ENCODE measurements at places on chromosomes 2 and 18.
A peak's percentile ranks its signal among the peaks of the same experiment; 100 is the strongest.

- DNase-seq = no peak
Measured at GRCh38 chr18:44876024-44876423, 195.3 kb downstream of the SETBP1 start.

DNA sequence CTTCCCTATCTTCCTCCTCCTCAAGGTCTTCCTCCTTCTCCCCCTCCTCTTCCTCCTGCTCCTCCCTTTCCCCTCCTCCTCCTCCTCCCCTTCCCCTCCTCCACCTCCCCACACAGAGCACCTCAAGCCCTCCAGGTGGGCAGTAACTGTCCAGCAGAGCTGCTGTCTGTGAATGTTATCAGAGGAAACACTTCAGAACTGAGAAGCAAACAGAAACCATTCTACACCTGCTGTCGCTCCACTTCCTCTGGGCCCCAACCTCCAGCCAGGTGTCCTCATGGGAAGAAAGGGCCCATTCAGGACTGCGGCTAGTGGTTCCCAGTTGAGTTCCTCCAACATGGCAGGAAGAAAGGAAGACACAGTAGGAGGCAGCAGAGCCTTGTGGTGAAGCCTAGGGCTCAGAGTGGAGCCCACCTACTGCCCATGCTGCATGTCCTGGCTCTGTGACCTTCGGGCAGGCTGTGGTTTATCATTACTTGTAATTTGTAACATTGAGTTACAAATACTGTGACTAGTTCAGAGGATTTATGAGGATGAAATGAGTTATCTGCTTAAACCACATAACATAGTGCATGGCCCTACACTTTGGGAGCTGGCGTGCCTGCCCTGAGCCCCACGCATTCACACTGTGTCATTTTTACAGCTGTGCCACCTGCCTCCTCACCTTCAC is 165.9 kb upstream of the ID2 start:
- no peak for DNase-seq

GRCh38 chr2:135744760-135745314 is 3.2 kb downstream of the UBXN4 start:
- DNase-seq = no peak

- no peak for DNase-seq
Measured at GRCh38 chr2:99688699-99689098, 198.9 kb upstream of the REV1 start.

DNA sequence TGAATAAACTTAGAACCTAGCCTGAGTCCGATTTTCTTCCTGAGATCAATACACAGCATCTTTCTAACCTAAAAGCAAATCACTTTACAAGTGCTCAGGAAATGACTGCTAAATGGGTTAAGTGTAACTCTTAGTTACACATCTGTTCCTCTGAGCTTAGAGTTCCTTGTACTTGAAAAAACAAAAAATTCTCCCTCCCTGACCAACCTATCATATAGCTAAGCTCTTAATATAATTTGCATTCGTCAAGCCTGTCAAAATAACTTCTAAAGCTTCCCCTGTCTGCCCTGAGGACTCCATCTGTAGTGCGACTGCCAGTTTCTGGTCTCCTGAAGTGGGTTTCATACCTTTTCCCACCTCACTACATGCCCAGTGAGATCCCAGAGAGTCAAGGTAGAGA is 190.4 kb downstream of the NCK2 start:
- no peak for DNase-seq

- DNase-seq = no peak
Measured at GRCh38 chr2:111037128-111037527, 83.6 kb upstream of the BCL2L11 start.

GRCh38 chr18:32072321-32072720 is 19.4 kb upstream of the RNF138 start:
- DNase-seq = no peak

DNA sequence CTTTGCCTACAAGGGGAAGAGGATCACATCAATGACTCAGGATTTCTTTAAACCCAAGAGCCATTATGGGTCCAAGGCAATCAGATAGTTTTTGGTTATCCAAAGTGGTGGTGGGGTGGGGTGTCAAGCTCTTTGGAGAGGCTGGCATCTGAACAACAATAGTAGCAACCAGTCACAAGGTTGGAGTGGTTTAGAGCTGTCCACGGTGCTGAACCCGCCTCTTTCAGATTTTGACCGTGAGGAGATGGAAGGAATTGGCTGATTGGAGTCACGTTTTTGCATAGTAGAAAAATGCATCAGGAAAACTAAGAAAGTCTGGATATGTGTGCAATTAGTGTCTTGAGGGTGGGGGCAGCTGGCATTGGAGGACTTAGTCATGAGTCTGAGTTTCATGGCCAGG is 159.9 kb downstream of the LOXHD1 start:
- DNase-seq = no peak

DNA sequence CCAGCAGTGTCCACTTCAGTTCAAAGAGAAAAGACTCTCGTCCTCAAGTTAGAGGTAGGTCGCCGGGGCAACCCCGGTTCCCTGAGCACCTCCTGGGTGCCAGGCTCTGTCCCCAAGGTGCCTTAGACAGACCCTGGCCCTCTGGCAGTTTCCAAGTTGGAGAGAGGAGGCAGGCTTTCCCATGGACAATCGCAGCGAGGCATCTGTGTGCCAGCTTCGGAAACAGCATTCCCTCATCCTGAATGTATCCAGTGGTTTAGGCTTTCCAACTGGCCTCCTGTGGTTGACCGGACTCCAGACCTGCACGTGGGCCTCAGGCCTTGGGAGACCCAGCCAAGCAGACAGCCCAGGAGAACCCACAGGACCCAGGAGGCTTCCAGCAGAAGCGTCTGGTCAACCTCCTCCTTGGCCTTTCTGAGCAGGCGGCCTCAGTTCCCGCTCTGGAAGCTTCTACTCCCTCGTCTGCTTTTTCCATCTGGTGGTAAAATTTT is 70.3 kb downstream of the KCNF1 start:
- no peak for DNase-seq

GRCh38 chr18:2893676-2894075 is 46.9 kb downstream of the EMILIN2 start:
- no peak for DNase-seq

DNA sequence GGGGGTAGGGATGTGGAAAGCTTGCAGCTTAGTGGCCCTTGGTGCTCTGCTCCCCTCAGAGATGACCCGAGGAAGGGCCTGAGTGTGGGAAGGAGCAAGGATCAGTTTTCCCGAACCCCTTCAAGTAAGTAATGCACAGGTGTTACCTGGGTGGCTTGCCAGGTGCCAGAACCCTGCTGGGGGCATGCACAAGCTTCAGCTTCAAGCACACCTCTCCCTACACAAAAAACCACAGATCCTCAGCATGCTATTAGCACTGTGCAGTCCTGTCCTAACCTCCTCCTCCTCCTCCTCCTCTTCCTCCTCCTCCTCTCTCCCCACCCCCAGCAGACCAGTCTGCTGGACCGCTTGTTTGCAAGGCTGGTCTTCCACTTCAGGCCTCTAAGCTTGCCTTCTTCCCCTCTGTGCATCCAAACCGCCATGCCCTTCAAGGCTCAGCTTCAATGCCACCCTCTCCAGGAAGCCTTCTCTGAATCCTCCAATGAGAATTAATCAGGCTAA is 114.8 kb downstream of the ACAA2 start:
- no peak for DNase-seq

GRCh38 chr2:39175026-39175812 is 54.4 kb upstream of the SOS1 start:
- no peak for DNase-seq

DNA sequence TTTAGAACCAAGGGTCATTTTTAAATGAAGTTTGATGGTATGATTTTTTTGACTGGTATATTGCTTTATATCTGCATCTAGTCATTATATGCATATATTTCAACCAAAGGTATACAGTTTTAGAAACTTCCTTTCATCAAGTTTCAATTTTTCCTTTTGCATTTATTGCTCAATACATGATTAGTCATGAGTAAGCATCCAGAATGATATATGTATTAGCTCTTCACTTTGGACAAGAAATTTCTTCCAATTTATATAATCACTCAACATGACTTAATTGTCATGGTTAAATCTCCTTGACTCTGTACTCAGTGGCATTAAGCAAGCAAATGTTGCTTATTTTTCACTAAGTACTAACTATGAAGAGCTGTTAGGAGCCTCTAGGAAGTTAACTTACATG is 123.6 kb downstream of the PLCL1 start:
- DNase-seq = no peak

DNA sequence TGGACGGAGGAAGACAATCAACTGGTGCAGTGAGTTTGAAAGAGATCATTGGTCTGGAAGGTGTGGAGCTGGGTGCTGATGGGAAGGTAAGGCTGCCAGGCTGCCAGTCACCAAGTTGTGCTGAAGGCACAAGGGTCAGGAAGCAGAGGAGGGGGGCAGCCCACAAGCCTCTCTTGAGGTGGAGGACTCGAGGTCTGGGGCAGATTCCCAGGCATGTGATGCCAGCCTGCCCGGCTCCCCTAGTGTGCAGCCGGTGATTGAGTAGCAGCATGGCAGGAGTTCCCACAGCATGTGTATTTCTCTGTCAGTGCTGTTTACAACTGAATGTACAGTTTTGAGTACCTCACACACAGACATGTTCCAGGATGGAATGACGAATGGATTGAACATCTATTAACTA is 99.3 kb downstream of the CABLES1 start:
- DNase-seq = no peak

- DNase-seq = no peak
Measured at GRCh38 chr2:179354739-179355537, 90.3 kb upstream of the SESTD1 start.

DNA sequence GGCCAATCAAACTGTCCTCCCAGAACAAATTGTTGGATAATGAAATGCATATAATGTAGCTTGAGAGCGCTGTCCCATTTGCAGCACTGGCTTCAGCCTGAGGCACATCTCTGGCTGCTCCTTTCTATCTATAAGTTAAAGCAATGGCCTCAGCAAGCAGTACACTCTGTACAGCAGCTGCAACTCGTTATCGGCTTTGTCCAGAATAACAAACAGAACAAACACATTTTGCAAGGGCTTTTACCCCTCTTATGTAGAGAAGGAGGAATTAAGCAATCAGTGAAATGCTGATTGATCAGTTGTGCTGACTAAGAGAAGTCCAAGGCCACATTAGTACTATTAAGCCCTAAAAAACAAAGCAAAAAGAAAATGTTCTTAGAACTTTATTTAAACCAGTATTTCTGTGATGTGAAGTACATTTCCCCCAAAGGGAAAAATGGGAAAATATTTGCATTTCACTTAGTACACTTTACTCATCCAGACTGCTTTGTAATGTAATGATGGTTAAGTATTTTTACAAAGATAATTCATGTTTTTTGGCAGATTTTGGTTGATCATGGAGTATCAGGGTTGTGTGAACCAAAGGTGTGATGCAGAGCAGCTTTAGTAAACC is 15.0 kb upstream of the CPS1 start:
- DNase-seq = no peak

DNA sequence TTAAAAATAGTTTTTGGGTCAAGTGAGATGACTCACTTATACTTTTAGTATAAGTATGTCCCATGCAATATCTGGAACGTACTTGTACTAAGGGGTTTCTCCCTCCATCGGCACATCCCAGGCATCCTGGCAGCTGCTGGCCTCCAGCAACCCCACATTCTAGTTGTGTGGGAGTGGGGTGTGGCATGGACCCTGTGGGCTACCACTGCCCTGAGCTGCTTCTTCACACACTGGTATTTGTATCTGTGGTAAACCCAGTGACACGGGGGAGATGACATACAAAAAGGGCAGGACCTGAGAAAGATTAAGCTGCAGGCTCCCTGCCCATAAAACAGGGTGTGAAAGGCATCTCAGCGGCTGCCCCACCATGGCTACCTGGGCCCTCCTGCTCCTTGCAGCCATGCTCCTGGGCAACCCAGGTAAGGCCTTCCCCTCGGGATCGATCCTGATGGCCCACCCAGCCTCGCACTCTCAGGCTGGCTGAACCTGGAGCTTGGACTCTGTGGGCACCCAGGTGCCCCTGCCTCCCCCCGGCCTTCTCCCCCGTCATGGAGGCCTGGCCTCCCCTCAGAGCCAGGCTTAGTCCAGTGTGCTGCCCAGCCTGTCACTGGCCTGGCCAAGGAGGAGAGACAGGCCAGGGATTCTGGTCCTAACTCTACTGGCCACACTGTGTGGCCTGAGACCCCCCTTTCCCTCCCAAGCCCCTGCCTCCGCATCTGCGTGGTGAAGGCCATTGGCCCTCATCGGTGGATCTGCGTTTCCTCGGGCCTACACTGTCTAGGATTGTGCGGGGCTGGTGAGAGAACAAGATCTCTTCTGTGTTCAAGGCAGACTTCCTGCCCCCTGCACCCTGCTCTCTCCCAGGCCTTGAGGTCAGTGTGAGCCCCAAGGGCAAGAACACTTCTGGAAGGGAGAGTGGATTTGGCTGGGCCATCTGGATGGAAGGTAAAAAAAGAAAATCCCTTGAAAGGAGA is at the start of gene GNLY:
GNLY (plus strand) TSS at position 307 of the 974 bp plus-strand sequence; CDS start at position 368, 61 bp downstream.
- DNase-seq = no peak

DNA sequence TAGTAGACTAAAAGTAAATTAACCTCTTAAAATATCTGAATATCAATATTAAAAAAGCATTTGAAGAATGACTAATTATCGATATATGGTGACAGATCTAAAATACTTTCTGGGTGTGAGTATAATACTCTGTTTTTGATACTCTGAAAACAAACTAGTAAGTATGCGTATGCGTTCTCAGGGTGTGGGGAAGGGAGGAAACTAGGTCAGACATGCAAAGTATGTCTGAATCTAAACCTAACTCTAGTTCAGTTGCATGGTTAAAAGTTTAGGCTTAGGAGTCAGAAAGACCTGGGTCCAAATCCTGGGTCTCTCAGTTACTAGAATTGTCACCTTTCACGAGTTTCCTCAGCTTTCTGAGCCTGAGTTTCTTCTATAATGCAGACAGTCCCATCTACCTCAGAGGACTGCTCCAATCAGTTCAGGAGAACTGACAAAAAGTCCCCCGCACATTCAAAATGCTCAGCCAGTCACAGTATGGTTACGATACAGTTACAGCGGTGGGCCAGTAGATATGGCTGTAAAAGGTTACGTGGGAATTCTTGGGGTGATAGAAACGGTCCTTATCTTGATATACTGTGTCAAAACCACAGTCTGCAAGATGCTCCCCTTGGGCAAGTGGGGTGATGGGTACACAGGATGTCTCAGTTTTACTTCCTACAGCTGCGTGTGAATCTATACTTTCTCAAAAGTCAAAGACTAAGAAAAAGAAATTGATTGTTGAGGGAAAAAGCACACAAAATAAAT is 29.2 kb downstream of the UNC50 start:
- DNase-seq = peak; percentile 27

- no peak for DNase-seq
Measured at GRCh38 chr2:225889452-225889851, 489.9 kb downstream of the NYAP2 start.

DNA sequence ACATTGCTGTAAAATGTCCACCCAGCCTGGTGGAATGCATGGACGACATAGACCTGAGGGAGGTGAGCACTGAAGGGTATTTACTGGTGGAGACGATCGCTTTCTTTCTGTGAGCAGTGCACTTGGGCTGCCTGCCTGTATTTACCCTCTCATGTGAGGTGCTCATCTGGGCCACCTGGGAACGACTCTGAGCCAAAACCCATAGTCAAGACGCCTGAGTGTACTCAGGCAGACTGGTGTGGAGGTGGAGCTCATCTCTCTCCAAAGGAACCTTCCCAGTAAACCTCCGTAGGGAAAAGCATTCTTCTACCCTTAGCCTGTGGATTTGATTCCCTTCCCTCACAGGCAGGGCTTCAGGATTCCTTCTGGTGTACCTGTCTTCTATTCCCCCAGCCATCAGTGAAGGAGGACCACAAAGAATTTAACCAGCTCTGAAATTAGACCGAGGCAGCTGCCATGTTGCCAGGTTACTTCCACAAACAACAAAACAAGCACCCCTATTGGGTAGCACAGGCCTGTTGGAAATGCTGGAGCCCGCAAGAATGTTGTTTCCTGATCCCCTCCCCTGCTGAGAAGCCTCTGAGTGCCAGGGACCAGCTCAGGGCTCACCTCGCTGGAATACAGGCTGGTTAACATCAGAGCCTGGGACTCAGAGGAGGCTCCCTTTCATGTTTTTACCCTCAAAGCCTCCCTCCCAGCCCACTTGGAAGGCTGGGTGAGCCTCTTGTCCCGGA is 47.5 kb upstream of the TXNDC2 start:
- no peak for DNase-seq
